ELR (cell line): ENCODE measurements at places on chromosomes 11 and 22.

GRCh38 chr11:74970852-74971395, 17.8 kb upstream of the NEU3 start:
- no peak for DNase-seq

GRCh38 chr22:50548040-50548920, 2.6 kb downstream of the KLHDC7B start:
- DNase-seq = no peak

GRCh38 chr11:93493252-93493897, 49.8 kb downstream of the SMCO4 start:
- no peak for DNase-seq

DNA sequence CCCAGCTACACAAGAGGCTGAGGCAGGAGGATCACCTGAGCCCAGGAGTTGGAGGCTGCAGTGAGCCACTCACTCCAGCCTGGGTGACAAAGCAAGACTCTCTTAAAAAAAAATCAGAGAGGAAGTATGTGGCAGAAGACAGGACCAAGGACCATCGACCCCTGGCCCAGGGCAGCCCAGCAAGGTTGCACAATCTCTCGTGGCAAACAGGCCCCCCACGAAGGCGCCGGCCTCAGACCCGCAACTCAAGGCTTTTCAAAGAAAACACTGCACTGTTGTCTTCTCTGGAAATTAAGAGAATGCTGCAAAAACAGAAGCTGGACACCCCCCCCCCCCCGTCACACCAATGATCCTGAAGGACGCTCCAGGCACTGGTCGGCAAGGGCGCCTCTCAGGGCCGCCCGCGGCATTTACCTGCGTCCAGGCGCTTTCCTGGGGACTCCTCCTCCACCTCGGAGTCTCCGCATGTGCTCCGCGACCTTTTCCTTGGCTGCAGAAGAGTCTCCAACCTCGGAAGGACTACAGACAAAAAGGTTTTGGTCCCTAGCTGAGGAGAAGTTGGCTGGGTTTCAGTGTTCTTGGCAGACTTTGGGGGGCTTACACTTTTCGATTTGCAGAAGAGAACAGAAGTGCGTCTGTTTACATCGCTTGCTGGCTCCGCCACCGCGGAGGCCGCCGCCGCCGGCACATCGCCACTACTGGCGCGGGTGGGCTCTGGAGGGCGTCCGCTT, 40.5 kb downstream of the BRD1 start:
- DNase-seq = no peak

DNA sequence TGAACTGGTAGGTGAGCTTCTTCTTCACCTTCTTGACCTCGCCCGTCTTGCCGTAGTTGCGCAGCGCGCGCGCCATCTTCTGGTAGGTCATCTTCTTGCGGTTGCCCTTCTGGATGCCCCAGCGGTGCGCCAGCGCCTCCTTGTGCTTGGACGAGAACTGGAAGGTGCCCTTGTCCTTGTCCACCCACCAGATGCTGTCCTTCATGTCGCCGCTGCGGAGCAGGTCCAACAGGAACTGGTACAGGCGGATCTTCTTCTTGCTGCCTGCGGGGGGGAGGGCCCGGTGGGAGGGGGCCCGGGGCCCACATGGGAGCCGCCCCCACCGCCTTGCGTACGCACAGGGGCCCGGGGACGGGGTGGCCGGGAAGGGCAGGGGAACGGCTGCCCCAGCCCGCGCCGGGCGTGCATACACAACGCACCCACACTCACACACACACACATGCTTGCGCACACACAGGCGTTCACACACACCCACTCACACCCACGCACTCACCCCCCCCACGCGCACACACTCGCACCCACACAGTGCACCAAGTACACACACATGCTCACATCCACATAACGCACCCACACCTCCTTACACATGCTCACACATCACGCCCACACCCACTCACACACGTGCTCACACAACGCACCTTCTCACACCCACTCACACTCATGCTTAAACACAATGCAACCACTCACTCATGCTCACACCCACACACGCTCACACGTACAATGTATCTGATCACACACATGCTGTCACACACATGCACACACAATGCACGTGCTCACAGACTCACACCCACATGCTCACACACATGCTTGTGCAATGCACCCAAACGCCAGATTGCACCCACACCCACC, 3.0 kb upstream of the MYBPC3 start:
- peak; percentile 94 for DNase-seq

DNA sequence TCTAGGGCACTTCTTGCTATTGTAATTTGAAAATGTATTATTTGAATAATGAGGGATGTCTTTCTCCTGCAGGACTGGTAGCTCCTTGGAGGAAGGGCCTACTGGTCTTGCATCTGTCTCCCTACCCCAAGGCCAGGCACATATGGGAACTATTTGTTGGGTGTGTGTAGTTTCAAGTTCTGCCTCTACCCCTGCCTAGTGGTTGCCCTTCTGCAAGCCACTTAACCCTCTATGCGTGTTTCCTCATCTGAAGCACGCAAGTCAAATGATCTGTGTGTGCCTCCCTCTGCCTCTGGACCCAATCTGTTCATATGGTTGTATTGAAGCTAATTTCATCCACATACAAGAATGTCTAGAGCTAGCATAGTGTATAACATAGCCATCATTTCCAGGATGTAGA, 67.0 kb downstream of the WNT11 start:
- no peak for DNase-seq

- DNase-seq = peak; percentile 48
Measured at GRCh38 chr11:115170133-115170815, 333.9 kb downstream of the CADM1 start.

GRCh38 chr11:85749287-85749834, 61.6 kb downstream of the SYTL2 start:
- DNase-seq = no peak

- DNase-seq = peak; percentile 87
Measured at GRCh38 chr11:67045314-67045713, 11.3 kb upstream of the RHOD start.

- no peak for DNase-seq
Measured at GRCh38 chr11:46413760-46414465, 22.3 kb upstream of the CHRM4 start.

DNA sequence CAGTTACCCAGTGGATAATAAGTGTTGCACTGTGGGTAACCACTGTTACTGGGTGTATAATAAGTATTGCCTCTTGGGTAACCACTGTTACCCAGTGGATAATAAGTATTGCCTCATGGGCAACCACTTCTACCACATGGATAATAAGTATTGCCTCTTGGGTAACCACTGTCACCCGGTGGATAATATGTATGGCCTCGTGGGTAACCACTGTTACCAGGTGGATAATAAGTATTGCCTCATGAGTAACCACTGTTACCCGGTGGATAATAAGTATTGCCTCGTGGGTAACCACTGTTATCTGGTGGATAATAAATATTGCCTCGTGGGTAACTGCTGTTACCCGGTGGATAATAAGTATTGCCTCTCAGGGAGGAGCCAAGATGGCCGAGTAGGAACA, 29.7 kb upstream of the NXPE4 start:
- DNase-seq = no peak

GRCh38 chr22:48803171-48803947, 1024.3 kb downstream of the BRD1 start:
- DNase-seq = no peak

DNA sequence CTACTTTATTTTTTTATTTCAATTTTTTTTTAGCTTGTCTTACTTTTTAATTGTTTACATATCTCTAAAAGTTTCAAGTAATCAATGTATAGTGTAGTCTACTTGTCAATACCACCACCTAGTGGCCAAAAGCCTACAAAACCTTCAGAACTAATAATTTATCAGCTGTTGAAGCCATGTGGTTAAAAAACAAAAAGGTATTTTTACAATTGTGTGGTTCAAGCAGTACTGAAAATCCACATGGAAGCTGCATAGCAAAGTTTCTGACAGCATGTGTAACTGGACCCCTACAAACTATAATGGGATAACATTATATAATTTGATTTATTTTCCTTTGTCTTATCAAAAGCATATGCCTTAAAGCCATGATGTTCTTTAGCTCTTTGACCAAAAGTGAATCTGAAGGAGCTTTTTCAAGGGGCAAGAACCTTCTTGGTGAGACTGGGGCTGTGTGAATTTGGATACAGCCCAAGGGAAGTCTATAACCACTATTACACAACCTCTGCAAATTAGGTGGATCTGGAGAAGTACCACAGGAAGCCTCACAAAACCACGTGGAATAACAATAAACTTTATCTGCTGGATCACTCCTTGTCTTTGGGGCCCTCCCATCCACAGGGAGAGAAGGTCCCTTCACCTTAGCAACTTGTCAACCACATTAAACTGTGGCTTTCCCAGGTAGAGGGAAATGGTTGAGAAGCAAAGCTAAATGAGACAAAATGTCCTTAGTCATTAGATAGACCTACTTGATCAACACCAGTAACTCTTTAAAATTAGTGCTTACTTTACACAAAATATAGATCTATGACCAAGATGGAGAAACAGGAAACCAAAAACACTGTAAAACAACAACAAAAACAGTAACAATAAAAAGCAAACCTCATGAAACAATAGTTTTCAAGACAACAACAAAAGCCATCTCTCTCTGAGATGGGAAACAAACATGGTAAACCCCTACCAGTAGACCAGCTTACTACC, 9.9 kb downstream of the NARS2 start:
- DNase-seq = peak; percentile 81

- DNase-seq = no peak
Measured at GRCh38 chr11:68727783-68728182, 23.5 kb downstream of the TESMIN start.

DNA sequence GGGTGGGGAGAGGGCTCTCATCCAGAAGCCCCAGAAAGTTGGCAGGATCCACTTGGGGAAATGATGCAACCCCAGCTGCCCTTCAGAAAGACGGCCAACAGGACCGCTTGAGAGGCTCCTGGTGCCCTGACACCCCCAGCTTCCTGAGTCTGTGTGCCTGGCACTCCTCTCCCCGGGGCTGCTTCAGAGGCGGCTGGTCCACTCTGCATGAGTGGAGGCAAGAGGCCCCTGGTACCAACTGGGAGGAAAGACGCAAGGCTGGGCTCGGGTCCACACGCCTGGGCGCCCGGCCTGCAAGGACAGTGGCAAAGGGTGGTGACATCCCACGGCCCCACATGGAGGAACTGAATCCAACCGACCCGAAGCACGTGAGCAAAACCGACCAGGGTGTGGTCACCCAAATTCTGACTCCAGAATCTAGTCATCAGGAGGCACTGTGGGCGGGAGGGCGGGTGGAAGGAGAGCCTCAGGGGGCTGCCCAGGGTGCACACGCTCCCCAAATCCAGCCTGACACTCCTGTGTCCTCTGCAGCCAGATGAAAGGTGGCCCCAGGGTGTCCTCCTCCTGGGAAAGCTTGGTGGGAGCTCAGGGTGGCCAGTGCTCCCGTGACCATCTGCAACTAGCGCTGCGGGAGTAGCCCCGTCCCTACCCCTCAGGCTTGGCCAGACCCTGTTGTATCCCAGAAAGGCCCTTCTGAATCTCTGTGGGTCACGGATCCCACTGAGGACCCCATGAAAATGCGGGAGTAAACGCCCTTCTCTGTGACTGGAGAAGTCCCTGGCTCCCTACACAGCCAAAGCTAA, 3.7 kb downstream of the RNH1 start:
- no peak for DNase-seq

GRCh38 chr11:7656704-7657103, 16.6 kb downstream of the CYB5R2 start:
- DNase-seq = no peak

GRCh38 chr11:76269661-76270261, 63.5 kb upstream of the WNT11 start:
- no peak for DNase-seq

- DNase-seq = no peak
Measured at GRCh38 chr22:38026130-38027111, 30.8 kb upstream of the PICK1 start.

GRCh38 chr11:70387564-70387963, 10.8 kb upstream of the CTTN start:
- DNase-seq = no peak
